ENCODE measurements at places on chromosomes 5 and 9.

DNA sequence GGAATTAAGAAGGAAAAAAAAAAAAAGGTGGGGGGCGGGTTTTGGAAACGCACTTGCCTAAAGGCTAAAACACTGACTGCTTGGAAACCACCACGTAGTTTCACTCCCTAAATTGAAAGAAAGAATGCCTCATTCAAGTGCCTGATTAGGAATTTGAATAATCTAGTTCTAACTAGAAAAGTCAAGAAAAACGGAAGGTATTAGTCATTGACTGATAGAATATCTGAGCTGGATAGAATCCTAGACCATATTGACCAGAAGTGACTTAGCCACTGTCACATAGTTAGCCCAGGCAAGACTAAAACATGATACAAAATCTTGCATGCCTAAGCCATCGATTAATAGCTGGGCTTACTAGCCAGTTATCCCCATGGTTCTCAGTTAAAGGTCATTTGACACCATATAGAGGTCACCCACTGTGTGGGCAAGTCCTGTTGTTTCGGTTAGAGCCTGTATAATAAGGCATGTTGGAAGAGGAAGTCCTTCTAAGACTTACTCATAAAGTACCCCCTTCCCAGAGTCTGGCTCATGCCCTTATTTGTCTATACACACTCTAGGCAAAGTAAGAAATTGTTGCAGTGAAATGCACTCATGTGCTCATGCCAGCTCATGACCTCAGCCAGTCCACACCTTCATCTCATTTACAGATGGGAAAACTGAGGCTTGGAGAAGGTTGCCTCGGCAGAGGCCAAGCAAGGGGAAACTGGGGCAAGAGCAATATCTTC is 40.2 kb downstream of the SH3RF2 start:
- no peak for DNase-seq

- no peak for DNase-seq
These were observed 26.7 kb downstream of the OCLN start for GRCh38 chr5:69519285-69519684.

GRCh38 chr5:55701462-55702103 is 10.5 kb downstream of the SLC38A9 start:
- DNase-seq = no peak

DNA sequence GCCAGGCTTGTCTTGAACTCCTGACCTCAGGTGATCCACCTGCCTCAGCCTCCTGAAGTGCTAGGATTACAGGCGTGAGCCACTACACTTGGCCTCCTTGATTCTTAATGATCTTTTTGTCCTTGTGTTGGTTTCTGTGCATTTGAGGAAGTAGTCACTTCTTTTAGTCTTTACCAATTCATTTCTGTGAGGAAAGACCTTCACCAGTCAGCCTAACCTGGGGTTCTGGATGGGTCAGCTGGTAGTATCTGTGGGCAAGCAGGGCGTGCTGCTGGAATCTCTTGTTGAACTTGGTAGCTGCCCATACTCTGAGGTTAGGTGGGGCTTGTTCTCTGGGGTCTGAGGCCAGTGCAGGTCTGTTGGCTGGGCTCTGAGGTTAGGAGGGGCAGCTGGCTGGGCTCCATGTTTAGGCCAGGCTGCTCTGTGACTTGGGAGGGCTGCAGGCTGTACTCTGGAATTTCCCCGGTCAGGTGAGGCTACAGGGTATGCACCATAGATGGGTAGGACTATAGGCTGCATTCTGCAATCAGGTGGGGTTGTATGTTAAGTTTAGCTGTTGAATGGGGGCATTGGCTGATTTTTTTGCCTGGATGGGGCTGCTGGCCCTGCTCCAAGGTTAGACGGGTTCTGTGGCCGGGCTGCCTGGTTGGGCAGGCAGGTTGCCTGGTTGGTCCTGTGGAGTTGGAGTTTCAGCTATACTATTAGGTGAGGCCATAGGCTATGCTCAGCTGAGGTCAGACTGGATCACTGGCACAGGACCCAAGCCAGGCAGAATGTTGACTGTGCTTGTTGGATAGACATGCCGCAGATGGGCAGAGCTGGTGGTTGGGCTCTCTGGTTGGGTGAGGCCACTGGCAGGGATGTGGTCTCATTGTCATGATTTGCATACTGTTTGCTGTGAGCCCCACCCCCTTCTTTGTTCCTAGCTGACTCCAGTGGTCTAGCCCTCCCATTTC is 19.2 kb downstream of the UBAP1 start:
- no peak for DNase-seq

Measured in stimulated activated CD8-positive, alpha-beta memory T cell treated with anti-CD3 and anti-CD28 coated beads, Interleukin-7, amount 100 ng/mL, for 1 hour (primary cell).